Globus pallidus (tissue), 1 donor: ENCODE measurements at places on chromosomes 6 and 20.

- no peak for DNase-seq
These were observed 11.3 kb downstream of the PPP1R3G start for GRCh38 chr6:5096482-5096881.

DNA sequence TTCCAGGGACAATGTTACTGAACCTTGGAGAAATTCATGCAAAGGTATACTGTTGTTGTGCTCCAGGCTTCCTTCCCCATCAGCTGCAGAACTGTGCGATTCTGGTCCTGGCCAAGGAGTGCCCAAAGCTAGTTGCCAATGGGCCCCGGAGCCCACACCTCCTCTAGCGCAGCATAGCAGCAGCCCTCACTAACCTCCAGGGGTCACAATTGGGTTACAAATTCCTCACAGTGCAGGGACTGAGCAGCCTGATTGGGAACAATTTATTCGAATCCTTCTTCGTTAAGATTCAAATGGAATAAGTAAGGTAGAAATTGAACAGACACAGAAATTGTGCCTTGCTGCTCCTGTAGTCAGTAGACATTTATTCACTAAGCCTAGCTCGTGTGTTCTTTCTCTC is 284.9 kb downstream of the PRKN start:
- DNase-seq = peak; percentile 78

DNA sequence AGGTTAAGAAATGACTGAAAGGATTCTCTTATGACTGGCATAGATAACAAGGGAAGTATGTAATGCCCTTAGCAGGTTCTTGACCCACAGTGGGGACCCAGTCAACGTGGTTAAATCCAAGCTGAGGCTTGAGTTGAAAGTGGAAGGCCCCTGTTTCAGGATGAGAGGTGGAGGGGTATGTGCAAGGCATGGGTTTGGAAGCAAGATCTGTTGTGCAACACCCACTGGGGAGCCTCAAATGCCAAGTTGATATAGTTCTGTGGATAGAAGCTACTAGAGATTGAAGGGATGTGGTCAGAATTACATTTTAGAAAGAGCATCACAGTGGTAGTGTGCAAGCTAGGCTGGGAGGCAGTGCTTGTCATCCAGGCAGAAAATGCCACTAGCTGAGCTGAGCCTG is 5.1 kb downstream of the PABPC1L start:
- DNase-seq = no peak

- DNase-seq = no peak
These were observed 25.6 kb downstream of the BLTP3A start for GRCh38 chr6:34817446-34817845.

- DNase-seq = no peak
These were observed 57.6 kb upstream of the TIAM2 start for GRCh38 chr6:154937306-154938220.

DNA sequence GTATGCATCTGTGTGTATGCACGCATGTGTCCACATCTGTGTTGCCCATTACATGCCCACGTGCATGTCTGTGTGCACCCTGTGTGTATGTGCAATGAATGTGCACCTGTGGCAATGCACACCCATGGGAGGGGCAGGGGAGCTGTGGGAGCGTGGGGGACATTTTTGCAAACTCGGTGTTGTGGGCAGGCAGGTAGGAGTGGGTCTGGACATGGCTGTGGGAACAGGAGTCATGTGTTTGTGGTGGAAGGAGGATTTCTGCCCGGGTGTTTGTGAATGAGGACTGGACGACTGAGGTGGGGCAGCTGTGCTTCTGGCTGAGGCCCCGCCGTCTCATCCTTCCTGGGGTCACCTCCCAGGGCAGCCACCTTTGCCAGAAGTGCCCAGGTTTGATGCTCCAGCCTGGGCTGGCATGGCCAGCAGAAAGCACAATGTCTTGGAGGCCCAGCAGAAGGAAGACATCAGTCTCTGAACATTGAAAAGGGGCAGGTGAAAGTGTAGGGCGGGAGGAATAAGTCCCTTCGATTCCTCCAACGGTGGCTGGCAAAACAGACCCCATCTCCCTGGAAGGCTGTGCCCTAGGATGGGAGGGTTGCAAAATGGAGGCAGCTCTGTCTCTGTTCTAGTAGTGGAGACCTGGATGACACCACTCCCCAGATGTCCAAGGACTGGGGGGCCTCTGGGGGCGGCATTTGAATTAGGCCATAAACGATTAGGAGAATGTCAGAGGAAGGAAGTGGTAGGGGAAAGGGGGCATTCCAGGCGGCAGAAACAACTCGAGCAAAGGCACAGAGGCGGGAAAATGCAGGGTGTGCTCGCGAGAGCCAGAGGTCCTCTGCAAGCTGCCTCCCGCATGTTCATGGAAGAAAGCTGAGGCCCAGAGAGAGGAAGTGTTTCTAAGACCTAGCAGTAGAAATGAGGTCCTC is 19.1 kb upstream of the ARMC12 start:
- no peak for DNase-seq

GRCh38 chr6:33076406-33076934 is 680 bp downstream of the HLA-DPB1 start:
- DNase-seq = no peak

DNA sequence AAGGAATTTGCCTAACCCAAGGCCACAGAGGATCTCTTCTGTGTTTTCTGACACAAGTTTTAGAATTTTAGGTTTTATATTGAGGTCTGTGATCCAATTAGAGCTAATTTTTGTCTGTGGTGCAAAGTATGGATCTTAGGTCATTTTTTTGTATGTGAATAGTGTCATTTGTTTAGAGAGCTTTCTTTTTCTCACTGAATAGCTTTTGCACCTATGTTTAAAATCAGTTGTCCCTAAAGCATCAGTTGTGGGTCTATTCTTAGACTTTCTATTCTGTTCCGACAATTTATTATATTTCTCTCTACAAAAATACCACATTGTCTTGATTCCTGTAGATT is 341 bp upstream of the MCM9 start:
- no peak for DNase-seq

DNA sequence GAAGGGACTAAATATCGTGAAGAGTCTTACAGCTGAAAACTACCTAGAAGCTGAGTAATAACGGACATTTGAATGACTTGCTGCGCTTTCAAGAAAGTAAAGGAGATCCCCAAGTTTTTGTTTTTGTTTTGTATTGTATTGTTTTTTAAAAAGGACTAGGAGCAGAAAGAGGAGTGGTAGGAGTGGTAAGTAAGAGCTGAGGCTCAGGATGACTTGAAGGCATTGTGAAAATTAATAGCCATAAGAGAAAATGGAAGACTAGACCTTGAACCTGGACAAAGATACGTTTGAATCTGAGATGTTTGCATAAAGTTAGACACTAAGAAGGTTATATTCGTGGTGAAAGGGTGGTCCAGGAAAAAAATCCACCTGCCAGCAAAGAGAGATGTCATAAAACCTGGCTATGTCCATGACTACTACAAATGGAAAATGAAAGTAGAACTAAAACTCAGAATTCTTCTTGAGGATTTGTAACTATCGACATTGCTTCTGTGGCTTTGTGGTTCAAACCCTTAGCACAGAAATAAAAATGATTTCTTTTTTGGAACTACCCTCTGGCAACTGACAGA is 824.8 kb upstream of the FLRT3 start:
- no peak for DNase-seq

GRCh38 chr6:56541741-56542360 is 100.8 kb downstream of the DST start:
- no peak for DNase-seq

DNA sequence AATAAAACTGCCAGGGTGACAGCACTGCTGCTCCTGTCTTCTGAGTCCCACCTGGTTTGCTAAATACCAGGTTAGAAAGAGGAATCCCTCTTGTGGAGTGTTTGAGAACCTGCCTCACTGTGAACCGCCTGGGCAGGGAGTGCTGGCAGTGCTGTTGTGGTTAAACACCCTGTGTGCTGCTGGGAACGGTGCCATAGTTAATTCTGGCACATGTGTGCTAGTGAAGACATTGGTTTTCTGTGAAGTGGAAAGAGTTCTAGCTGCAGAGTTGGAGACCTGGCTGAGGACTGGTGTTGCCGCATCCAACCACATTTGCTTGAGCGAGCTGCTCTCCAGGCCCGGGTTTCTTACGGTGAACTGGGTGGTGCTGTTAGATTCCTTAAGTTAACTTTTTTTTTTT is 72.7 kb downstream of the IGF2R start:
- DNase-seq = peak; percentile 16

DNA sequence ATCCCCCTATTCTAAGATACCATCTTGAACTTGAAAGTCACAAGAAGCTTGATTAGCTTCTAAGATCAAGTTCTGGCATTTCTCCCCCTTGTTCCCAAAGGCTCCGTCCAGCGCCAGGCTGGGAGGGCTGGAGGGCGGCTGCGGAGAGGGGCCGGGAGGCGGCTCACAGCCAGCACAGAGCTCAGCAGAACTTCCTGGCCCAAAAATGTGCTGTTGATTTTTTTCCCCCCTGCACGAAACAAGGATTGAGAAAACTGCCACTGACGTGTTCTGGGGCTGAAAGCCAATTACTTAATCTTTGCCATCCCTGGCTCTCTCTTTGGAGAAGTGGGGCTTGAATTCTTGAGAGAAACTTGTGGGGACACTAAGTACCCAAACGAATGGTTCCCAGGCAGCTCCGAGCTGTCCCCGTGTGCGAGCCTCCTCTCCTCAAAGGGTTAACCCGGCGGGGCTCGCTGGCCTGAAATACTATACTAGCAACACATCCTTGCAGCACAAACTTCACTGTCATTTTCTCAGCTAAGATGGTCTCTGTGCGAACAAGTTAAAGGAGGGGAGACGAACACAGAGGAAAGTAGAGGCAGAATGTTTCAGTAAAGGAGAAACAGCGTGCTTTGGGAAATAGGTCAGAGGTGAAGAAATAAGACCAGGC is 452 bp downstream of the TRAF3IP2 start:
- DNase-seq = peak; percentile 76

GRCh38 chr20:48622421-48622820 is 205.4 kb downstream of the PREX1 start:
- no peak for DNase-seq

DNA sequence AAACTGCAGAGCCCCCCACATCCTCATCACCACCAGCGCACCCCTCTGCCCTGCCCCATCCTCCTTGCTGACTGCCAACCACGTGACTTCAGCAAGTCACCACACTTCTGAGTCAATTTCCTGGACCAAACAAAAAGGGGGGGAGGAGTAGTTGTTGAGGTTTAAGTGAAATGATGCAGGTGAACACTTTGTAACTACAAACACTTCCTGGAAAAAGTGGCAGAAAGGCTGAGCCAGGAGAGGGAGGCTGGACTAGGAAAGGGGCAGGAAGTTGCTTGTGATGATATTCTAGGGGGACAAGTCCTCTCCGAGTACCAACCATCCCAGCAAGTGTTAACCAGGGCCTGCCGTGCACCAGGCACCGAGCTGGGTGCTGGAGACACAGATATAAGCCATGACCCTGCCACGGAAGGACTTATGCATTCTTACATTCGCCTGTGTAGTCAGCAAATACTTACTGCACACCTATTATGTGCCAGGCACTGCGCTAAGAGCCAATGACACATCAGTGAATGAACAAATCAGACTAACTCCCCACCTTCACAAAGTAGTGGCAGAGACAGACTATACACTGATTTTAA is 67.3 kb downstream of the PREX1 start:
- DNase-seq = no peak

GRCh38 chr6:49257549-49257948 is 205.5 kb downstream of the MMUT start:
- DNase-seq = no peak

DNA sequence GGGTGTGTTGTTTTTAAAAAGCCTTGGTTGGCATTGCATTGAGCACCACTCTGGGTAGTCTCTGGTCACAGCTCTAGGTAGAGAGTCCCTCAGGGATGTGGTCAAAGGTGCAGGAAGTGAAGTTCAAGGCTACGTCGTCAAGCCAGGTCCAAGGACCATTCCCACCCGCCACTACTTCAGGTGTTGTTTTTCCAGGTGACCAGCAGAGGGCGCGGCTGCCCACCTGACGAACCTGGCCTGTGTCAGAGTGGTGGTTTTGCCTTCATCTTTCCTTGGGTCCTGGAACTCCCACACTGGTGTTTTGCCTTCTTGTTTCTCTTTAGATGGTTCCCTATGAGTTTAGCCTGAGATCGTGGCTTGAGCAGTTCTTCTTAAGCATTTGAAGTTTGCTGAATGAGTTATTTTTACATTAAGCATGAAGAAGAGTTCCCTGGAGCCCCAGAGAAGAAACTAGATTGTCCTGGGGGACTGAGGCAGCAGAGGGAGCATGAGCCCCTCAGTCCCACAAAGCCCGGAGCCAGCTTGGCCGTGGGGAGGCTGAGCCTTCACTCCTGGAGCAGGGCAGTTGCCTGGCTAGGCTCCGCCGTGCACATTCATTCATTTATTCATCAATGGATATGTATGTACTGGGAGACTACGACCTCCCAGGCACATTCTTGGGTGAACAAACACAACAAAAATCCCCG is 5.6 kb upstream of the PHACTR3 start:
- DNase-seq = peak; percentile 61

DNA sequence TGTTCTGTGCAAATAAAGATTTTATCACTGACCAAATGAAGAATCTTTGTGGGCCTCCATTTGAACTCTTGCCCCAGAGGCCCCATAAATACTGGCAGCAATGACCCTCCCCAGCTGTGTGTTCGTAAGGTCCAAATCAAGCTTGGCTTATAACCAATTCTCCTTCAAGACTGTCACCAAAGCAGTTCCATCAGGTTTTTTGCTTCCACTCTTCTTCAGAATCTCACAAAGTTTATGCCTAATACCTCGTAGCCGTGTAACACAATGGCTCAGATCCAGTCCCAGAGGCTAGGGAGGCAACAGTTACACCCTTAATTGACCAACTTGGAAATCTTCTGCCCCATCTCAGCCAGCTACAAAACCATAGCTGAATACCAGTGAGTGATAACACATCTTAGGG is 120.5 kb downstream of the HIVEP2 start:
- no peak for DNase-seq

- DNase-seq = no peak
These were observed 220.2 kb downstream of the ATXN1 start for GRCh38 chr6:16540804-16541752.

DNA sequence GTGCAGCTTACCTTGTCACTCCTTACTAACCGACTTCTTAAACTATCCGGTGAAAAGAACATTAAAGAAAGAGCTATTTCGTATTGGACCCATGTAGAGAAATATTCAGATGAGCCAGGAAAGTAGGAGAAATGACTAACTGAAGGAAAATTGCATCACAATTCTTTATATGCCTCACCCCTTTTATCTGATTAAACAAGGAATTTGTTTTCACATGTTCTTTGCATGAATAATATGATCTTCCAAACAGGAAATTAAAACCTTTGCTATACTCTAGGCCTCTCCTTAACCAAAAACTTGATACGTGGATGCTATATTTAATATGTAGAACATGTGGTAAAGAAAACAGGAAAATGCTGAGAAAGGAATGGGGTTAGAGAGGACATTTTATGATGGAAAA is 41.9 kb upstream of the LRRC1 start:
- no peak for DNase-seq

GRCh38 chr6:110874880-110875547 is 429 bp downstream of the AMD1 start:
- no peak for DNase-seq

GRCh38 chr20:53575481-53576194 is 18.0 kb downstream of the ZNF217 start:
- no peak for DNase-seq

GRCh38 chr6:80508885-80509630 is 402.6 kb downstream of the BCKDHB start:
- DNase-seq = no peak

GRCh38 chr20:1674361-1674760 is 16.8 kb upstream of the SIRPG start:
- DNase-seq = no peak
